Activated CD4-positive, alpha-beta memory T cell treated with anti-CD3 and anti-CD28 coated beads for 36 hours (primary cell): ENCODE measurements at places on chromosomes 3 and 15. TPM values are rescaled to one million over a fixed set of nuclear protein-coding genes. Genes with fewer than 3 reads are reported as not detected.

DNA sequence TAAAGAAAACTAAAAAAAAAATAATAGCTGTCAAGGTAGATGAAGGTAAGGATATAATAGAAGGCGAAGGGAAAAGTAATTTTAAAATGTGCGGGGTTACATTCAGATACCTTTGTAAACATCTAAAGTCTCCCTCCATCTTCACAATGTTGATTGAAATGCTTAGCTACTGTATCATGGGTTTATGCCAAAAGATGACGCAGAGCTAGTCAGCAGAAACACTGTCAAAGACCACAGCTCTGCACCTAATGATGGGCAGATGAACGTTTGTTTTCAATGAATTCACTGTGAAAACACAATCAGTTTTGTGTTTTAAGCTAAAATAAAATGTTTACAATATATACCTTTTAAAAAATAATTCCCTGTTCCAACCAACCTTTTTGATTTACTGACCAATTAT, 61.2 kb downstream of the RFTN1 start:
- DNase-seq: no peak
- peaks cover 29% of the 10 kb centered on the region for H3K4me1 ChIP-seq
- H3K27me3 ChIP-seq: no peaks in the 10 kb centered on the region
- no peak overlapping the region for H3K4me3 ChIP-seq

GRCh38 chr15:52308446-52309153, 13.0 kb upstream of the MYO5C start:
- peaks cover 7% of the 10 kb centered on the region for H3K4me1 ChIP-seq
- H3K4me3 ChIP-seq: no peak overlapping the region
- DNase-seq: no peak
- no peak overlapping the region for H3K27ac ChIP-seq

- H3K27ac ChIP-seq: no peak overlapping the region
- H3K36me3 ChIP-seq: peaks cover 59% of the 10 kb centered on the region
- H3K4me1 ChIP-seq: peaks cover 57% of the 10 kb centered on the region
These were observed 13.2 kb downstream of the LINS1 start for GRCh38 chr15:100588638-100589242.

DNA sequence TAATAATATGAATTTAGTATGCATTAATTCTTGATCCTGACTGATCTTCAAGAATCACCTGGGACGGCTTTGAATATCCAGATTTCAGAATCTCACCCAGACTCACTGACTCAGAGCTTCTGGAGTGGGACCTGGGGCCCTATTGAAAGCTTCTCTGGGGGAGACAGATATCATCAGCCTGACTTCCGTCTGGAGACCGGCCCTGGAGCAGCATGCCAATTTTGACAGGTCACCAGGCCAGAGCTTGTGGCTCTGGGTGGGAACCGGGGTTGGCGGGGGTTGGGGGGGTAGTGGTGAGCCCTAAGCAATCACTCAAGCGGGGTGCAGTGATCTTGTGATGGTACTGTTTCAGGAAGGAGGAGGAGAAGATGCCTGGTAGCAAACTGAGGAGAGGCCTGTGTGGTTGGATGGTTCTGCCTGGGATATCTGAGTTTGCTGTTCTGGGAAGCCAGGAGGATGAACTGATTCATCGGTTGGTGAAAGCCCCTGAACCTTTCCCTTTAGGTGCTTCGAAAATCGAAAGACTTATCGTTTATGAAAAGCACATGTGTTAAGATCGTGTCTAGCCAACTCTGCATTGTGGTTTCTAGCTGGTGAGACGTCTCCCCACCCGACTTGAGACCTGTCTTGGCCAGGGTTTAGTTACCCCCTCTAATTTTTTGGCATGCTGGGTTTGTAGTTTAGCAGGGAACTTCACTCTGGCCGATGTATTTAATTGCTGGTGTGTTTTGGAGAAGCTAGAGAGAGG, 263.9 kb upstream of the C2CD4B start:
- no peaks in the 10 kb centered on the region for H3K27me3 ChIP-seq
- no peak overlapping the region for H3K4me3 ChIP-seq
- H3K4me1 ChIP-seq: no peaks in the 10 kb centered on the region
- no peak for DNase-seq
- no peak overlapping the region for H3K27ac ChIP-seq

MKRN3 gene
- 3.8 TPM for total RNA-seq
